Mesendoderm (in vitro differentiated cells): ENCODE measurements at places on chromosomes 6 and 20.

DNA sequence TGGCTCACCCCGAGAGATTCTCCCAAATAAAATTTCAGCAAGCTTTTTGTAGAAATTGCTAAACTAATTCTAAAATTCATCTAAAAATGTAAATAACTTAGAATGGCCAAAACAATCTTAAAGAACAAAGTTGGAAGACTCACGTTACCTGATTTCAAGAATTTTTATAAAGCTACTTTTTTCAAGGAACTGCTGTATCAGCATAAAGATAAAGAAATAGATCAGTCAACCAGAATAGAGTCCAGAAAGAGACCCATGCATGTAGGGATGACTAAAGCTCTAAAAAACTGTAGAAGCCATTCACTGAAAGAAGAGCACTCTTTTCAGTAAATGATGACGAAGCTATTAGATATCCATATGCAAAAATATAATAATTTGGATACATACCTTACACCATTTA is 652.1 kb downstream of the TBC1D32 start:
- no peaks in the 10 kb centered on the region for H3K4me1 ChIP-seq
- no peaks in the 10 kb centered on the region for H3K36me3 ChIP-seq
- no peak overlapping the region for H3K4me3 ChIP-seq
- no peak overlapping the region for H3K27ac ChIP-seq

- H3K4me3 ChIP-seq = no peak overlapping the region
- H3K36me3 ChIP-seq = no peaks in the 10 kb centered on the region
- H3K27ac ChIP-seq = no peak overlapping the region
- no peaks in the 10 kb centered on the region for H3K27me3 ChIP-seq
Observed at GRCh38 chr6:18360188-18360587, 27.0 kb upstream of the RNF144B start.

DNA sequence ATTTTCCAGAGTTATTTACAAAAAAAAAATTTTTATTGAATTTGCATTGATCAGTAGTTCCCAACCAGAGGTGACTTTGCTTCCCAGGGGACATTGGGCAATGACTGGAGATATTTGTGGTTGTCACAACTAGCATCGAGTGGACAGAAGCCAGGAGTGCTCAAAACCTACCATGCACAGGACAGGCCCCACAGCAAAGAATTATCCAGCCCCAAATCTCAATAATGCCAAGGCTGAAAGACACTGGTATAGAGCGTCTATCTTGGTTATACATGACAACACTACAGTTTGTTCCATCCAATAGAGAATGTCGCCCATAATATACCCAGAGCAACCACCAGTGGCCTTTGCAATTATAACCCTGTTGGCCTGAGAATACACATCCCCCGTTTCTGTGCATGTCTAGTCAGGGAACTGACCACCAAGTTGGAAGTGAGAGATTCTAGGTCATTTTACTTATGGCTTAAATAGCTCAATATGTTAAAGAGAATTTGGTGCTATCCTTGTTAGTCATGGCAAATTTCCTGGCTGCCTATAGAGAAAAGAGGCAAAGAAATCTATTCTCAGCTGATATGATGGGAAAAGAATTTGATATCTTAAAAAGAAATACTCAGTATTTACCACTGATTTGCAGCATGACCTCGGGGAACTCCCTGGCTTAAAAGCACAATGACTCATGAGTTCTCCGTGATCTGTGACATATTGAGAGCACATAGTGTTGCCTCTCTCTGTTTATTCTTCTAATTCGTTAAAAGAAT is 76.0 kb upstream of the ADTRP start:
- H3K27me3 ChIP-seq = no peaks in the 10 kb centered on the region
- no peak overlapping the region for H3K4me3 ChIP-seq
- no peak for DNase-seq
- H3K4me1 ChIP-seq = no peaks in the 10 kb centered on the region

- H3K27ac ChIP-seq = peak overlapping the region; percentile 59
- H3K4me1 ChIP-seq = no peaks in the 10 kb centered on the region
- H3K27me3 ChIP-seq = no peaks in the 10 kb centered on the region
- no peaks in the 10 kb centered on the region for H3K36me3 ChIP-seq
Observed at GRCh38 chr6:37241775-37242428, 15.7 kb upstream of the TBC1D22B start.

DNA sequence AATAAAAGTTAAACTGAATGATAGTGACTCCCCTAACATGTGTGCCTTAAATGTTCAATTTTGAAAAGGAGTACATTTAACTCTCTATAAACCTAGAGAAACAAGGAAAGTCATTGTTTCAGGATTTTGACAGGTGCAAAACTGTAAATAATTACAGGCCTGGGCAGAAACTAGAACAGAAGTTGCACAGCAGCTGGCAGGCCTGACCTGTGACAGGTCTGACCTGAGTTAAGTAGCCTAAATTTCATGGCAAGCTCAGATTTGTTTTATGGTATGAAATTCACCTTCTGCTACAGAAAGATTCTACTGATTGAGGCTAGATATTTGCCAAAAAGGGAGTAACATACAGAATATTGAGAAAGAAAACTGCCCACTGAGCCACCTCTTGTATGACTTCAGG is 166.1 kb downstream of the CDKAL1 start:
- H3K27me3 ChIP-seq = no peaks in the 10 kb centered on the region
- H3K4me1 ChIP-seq = peaks cover 2% of the 10 kb centered on the region
- no peak overlapping the region for H3K4me3 ChIP-seq
- no peak for DNase-seq
- no peaks in the 10 kb centered on the region for H3K36me3 ChIP-seq

DNA sequence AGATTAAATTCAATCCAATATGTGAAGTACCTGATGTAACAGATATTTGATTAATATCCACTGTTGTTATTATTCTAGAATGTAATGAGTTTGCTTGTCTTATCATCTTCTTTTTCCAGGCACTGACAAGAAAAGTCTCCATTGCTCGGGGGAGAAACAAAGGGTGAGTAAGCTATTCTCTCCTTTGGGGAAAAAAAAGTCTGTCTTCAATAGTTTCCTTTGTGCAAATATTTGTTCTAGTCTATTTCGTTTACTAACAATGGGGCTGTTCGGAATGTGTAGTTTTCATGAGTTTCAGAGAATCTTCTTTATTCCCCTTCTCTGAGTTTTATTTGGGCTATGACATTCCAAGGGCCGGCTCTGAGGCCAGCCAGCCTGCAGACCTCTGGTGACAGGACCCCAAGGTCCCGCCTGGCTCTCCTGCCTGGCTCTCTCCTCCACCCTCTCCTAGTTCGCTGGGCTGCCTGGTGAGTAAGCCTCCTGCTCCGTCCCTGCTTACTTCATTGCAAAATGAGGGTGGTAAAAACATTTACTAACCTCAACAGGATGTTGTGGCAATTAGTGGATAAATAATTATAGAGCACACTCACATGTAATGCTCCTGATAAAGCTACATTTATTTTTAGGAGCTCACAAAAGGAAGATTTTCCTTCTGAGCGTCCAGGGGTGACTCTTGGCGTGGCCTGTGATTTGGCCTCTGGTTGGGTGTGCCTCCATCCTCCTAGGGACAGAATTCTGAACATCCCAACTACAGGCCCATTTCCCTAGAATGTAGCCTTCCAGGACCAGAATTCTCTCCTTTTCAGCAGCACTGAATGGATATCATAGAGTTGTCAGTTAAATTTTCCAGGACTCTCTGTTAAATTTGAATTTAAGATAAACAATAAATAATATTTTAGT is 43.1 kb upstream of the SNX9 start:
- no peak overlapping the region for H3K4me3 ChIP-seq
- DNase-seq = no peak
- no peak overlapping the region for H3K27ac ChIP-seq
- H3K4me1 ChIP-seq = no peaks in the 10 kb centered on the region
- no peaks in the 10 kb centered on the region for H3K36me3 ChIP-seq

DNA sequence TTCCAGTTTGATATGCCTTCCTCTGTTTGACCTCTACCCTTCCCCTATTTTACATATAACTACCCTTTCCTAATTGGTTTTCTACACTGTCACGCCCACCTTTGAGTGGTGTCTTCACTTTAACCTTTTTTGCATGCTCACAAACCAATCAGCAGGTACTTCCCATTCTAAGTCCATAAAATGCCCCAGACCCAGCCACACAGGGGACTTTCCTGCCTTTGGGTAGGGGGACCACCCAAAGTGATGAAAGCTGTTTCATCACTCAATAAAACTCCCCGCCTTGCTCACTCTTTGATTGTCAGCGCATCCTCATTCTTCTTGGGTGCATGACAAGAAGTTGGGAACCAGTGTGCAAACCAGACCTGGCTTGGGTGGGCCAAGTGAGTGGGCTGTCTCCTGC is 20.5 kb upstream of the SNRPC start:
- H3K27me3 ChIP-seq = no peaks in the 10 kb centered on the region
- H3K4me1 ChIP-seq = no peaks in the 10 kb centered on the region
- no peaks in the 10 kb centered on the region for H3K36me3 ChIP-seq
- no peak overlapping the region for H3K27ac ChIP-seq

DNA sequence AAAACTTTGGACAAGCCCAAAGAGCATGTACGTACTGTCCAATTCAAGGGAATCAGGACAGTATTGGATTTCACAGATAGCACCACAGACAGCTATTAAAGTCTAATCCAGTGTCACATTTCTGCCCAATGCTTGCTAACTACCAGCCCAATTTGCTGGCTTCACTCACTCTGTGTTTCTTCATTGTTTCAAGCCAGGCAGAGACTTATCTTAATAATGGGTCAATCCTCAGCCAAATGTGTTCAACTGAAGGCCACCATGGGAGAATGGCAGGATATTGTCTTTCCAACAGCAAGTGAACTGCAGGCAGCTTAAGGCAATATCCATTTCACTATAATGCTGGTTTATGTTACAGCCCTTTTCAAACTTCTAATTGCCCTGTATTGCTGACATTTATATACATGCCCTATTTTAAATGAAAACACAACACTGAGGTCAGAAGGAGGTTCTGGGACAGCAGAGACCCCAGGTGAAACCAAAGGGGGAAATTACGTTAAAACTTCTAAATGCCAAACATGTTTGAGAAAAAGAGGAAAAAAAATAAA is 142.1 kb upstream of the RSPO3 start:
- H3K27ac ChIP-seq = no peak overlapping the region
- no peak for DNase-seq
- no peak overlapping the region for H3K4me3 ChIP-seq
- H3K27me3 ChIP-seq = no peaks in the 10 kb centered on the region

DNA sequence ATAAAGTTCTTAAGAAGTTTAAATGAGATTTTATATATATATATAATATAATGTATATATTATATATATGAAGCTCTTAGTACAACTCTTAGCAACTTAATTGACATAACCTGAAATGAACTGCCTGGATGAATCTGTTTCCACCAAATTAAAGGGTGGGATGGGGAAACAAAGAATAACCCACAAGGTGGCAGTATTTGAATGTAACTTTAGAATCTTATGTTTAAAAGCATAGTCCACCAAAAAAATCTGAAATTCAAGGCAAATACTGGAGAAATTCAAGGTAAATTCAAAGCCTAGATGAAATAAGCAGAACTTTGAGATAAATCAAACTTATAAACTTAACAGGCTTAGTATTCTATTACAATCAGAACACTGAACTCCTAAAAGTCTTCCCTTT is 4.4 kb upstream of the IBTK start:
- no peak overlapping the region for H3K4me3 ChIP-seq
- H3K36me3 ChIP-seq = no peaks in the 10 kb centered on the region
- H3K27ac ChIP-seq = no peak overlapping the region
- DNase-seq = peak; percentile 45
- peaks cover 5% of the 10 kb centered on the region for H3K4me1 ChIP-seq

DNA sequence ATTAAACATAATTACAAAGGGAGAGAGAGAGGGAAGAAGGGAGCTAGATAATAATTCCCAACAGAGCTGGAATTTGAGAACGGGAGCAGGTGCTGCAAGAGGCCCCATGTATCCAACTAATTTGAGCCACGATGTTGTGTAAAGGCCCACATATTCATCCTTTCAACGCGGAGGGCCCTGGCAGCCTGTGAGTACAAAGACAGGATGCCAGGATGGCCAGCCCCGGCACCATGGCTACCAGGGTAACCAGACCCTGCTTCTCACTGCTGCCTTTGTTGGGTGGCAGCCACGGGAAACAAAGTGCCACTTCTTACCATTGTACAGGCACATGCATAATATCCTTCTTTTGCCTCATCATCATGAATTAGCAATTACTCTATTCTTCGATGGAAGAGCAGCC is 492.0 kb upstream of the NRSN1 start:
- H3K4me1 ChIP-seq = no peaks in the 10 kb centered on the region
- no peak overlapping the region for H3K27ac ChIP-seq
- no peaks in the 10 kb centered on the region for H3K27me3 ChIP-seq
- no peak overlapping the region for H3K4me3 ChIP-seq
- H3K36me3 ChIP-seq = no peaks in the 10 kb centered on the region
- no peak for DNase-seq

- no peaks in the 10 kb centered on the region for H3K27me3 ChIP-seq
- H3K27ac ChIP-seq = no peak overlapping the region
- DNase-seq = peak; percentile 20
- H3K4me1 ChIP-seq = no peaks in the 10 kb centered on the region
- no peak overlapping the region for H3K4me3 ChIP-seq
- H3K36me3 ChIP-seq = no peaks in the 10 kb centered on the region
Observed at GRCh38 chr6:149046822-149047246, 270.7 kb upstream of the TAB2 start.
